Activated T-cell treated with anti-CD3 and anti-CD28 coated beads for 4 hours (primary cell): ENCODE measurements at places on chromosomes 11 and 22.

DNA sequence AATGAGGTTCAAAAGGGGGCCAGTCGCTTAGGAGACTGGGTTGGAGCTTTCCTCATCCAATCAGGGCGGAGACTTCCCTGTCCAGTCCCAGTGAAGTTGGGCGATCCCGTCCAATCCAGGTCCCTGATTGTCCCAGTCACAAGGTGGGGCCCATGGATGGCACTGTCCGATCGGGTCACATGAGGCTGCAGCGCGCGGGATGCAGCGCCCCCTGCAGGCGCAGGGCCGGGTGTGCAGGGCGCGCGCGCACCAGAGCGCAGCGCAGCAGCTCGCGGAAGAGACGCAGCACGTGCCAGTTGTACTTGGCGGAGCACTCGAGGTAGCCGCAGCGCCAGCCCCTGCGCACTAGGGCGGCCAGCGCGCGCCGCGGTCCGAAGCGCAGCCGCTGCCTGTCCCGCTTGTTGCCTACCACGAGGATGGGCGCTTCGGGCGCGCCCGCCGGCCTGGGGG, 2.3 kb downstream of the RASL10A start:
- DNase-seq = no peak

- no peak for DNase-seq
Measured at GRCh38 chr11:27277843-27278242, 85.2 kb downstream of the CCDC34 start.

DNA sequence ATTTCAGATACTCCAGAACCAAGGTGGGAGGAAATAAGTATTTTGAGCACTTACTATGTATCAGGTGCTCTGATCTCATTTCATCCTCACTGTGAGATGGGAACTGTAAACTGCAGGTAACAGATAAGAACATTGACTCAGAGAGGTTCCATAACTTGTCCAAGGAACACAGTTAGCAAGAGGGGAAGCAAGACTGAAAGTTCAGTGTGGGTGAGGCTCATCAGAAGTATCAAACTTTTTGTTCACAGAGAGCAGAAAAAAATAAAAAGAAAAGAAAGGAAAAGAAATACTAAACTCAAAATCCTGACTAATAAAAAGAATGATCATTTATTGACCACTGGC, 37.1 kb downstream of the RAB30 start:
- no peak for DNase-seq

- DNase-seq = no peak
Measured at GRCh38 chr11:61544466-61544865, 35.9 kb downstream of the LRRC10B start.

DNA sequence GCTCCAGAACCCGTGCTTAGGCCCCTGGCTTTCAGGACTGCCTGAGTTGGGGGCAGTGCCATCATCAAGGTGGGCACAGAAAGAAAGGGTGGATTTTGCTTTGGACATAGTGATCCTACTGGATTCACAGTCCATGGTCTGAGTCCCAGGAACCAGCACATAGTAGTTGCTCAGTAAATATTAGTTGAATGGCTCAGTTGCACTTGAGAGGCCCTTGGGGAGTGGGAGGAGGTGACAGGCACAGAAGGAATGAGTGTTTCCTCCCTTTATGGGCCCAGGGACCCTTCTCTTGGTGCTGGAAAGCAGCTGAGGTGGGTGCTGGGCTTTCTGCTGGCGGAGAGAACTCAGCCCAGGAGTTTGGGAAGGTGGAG, 16.6 kb downstream of the ARHGEF17 start:
- DNase-seq = no peak
